ENCODE measurements at places on chromosomes 5 and 9.
A peak's percentile ranks its signal among the peaks of the same experiment; 100 is the strongest.

DNA sequence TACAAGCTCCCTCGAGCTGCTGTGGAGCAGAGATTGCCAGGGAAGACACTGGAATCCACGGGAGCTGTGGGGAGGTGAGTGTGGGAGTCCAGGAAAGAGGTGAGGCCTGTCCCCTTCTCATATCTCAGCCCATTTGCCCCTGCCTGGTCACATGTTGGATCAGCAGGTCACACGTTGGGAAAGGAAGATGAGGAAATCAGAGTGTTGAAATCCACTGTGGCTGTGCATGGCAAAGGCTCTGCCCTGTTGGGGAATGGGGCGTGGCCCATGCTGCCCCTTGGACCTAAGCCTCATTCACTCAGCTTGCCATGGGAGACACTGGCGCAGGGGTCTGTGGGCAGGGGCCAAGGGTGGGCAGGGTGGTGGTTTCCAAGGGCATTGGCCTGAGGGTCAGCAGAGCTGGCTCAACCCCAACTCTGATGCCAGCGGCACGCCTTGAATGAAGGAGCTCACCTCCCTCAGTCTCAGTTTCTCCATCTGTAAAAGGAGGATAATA, 85.4 kb upstream of the CPEB4 start:
- no peak for DNase-seq

- DNase-seq: no peak
Measured at GRCh38 chr5:1065143-1065750, 46.6 kb downstream of the SLC12A7 start.

- DNase-seq: no peak
Measured at GRCh38 chr5:54309276-54309675, 1.1 kb downstream of the ARL15 start.

GRCh38 chr9:136355616-136356557, 7.7 kb downstream of the DNLZ start:
- DNase-seq: no peak

GRCh38 chr5:166880456-166880855, 1411.0 kb upstream of the WWC1 start:
- no peak for DNase-seq

DNA sequence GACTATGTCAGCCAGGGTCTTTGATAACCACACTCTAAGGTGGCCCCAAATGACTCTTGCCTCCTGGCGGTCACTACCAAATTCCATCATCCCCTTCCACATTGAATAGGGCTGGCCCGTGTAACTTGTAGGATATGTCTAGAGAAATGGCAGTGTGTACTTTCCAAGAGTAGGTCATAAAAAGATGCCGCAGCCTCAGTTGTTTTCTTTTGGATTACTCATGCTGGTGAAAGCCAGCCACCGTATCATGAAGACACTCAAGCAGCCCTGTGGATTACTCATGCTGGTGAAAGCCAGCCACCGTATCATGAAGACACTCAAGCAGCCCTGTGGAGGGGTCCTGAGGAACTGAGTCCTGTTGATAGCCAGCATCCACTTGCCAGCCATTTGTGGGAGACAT, 172.0 kb upstream of the TBC1D2 start:
- DNase-seq: no peak

DNA sequence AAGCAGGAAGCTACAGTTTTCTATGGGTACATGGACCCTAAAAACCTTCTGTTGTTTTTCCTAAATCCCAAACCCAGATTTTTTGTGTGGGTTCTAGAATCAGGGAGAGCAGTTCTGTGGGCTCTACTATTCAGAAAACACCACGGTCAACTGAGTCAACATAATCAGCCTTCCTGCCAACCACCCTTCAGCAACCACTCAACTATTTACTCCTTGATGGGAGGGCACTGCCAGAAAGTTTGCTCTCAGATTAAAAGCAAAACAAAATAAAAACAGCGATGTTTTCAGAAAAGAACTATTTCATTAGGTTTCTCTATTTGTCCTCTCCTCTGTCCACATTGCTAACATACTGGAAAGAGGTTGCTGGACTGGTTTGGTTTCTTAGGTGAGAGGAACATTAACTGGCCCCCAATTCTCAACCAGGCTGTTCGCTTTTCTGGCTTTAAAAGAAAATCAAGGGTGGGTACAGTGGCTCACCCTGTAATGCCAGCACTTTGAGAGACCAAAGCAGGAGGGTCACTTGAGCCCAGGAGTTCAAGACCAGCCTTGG, 72.3 kb downstream of the GCNT1 start:
- no peak for DNase-seq

DNA sequence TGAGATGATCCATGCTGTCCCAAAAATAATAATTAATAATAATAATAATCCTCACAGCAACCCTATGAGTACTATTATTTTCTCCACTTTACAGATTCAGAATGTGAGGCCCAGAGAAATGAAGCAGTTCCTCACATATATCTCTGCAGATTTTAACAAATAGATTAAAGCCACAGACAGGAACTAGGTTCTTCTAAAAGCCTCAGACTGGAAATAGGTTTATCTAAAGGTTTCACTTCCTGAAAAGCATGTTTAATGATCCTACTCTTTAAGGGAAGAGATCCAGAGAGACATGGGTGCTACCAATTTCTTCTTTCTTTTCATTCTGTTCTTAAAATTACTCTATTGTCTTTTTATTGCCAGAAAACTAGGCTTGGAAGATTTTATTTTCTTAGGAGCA, 1079.4 kb upstream of the COX7C start:
- no peak for DNase-seq

GRCh38 chr5:36756848-36757247, 119.7 kb upstream of the NIPBL start:
- DNase-seq: no peak

- no peak for DNase-seq
Measured at GRCh38 chr5:84831701-84832100, 447.0 kb upstream of the EDIL3 start.

GRCh38 chr5:169649486-169649885, 12.4 kb downstream of the DOCK2 start:
- DNase-seq: no peak

DNA sequence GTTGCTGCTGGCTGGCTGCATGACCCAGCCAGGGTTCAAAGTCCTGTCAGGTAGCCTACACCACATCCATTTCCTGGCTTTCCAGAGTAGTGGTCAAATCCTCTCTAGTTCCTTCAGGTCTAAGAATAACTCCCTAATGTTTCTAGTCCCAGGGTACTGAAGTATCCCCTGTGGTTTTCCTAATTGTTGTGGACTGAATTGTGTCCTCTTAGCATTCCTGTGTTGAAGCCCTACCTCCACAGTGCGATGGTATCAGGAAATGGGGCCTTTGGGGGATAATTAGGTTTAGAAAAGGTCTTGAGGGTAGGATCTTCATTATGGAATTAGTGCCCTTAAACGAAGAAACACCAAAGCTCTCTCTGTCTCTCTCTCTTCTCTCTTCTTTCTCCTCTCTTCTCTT, 191.8 kb upstream of the CCNG1 start:
- DNase-seq: no peak

- DNase-seq: no peak
Measured at GRCh38 chr5:165735388-165735787, 2230.0 kb downstream of the MAT2B start.

GRCh38 chr9:35225677-35226076, 63.9 kb downstream of the UNC13B start:
- no peak for DNase-seq

DNA sequence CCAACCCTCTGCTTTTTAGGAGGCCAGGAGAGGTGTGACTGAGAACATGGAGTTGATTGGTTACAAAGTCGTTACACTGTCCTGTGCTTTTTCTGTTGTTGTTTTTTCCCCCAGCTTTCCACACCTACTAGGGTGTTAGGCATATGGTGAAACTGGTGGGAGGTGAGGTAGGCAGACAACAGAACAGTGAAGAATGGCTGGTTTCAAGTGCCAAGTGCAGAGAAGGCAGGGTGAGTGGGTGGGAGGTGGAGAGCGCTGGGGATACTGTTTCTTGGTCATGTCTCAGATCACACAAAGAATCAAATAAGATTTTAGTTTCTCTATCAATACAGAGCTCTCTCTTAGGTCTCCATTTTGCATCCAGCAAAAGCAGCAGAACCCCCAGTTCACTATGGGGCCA, 2.2 kb upstream of the SPTAN1 start:
- no peak for DNase-seq

GRCh38 chr9:2332663-2333062, 288.9 kb upstream of the VLDLR start:
- DNase-seq: no peak

DNA sequence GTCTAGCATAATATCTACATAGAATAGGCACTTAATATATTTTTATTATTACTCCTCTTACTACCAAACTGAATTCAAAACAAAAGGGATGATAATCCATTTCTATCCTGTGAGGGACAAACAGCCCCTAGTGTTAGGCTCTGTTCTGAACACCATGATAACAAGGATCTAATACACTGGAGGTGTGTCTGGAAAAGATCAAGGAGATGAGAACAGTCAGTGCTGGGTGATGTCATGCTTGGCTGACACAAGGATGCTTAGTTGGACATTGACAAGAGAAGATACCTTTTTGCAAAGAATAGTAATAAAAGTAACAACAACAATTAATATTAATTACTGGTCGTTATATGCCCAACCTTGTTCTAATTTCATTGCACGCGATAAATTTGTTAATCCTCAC, 458.7 kb downstream of the EBF1 start:
- DNase-seq: no peak

- DNase-seq: no peak
Measured at GRCh38 chr5:52838326-52839015, 50.8 kb downstream of the ITGA1 start.

DNA sequence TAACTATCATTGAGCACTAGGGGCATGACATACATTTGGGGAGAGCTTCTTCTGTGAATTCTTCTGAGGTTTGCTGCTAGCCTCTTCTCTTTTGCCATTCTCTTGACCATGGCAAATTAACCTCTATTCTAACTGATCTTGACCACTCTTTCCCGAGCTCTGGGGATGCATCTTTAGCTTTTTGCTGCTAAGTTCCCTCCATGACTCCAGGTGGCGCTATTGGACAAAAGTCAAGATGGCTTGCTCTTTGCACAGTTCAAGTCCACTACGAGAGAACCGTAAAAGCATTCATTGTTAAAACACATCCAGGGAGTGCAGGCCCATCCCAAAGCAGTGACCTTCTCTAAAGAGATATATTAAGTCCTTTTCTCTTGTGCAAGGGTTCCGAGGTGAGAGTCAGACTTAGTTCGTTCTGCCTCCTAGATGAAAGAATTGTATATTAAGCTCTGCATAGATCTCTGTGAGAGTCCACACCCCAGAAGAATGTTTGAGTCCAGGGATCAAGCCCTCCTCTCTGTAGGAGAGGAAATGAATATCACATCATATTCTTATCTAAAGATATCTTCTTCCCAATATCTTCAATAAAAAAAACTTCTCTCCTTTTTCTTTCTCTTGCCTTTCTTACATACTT, 1152.9 kb upstream of the CDH6 start:
- DNase-seq: peak; percentile 40

DNA sequence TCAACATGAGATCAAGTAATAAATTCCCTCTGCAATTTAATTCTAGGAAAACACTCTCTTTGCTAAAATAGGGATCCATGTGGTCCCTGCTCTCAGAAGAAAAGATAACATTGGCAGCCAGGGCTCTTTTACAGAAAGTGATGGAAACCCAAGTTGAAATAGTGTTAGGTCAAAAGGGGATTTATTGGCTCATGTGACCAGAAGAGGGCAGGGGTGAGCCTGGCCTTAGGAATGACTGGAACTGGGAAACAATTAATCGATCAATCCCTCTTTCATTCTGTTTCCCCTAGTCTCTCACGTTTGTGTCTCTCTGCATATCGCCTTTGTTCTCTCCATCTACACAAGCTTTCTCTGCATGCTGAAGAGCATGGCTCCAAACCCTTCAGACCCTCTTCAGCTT, 58.3 kb upstream of the ALDH1B1 start:
- DNase-seq: no peak

- DNase-seq: no peak
Measured at GRCh38 chr5:123294544-123294943, 128.7 kb downstream of the CEP120 start.

GRCh38 chr9:113541019-113541900, 77.7 kb downstream of the RGS3 start:
- no peak for DNase-seq

DNA sequence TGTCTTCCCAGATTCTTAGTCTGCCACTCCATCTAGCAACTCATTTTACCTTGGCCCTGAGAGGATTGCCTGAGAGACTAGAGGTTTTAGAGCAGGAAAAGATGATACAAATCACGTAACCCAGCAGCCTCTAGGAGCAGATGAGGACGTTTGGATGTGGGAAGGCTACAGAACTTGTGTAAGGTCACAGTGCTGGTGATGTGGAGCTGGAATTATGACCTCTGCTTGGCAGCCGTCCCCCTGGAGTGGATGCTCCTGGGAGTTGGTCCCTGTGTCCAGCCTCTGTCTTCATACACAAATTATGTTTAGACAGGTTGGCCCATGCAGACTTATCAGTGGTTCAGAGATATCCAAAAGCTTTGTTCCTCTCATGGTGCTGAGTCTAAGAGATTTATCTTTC, 499.0 kb downstream of the EBF1 start:
- no peak for DNase-seq

DNA sequence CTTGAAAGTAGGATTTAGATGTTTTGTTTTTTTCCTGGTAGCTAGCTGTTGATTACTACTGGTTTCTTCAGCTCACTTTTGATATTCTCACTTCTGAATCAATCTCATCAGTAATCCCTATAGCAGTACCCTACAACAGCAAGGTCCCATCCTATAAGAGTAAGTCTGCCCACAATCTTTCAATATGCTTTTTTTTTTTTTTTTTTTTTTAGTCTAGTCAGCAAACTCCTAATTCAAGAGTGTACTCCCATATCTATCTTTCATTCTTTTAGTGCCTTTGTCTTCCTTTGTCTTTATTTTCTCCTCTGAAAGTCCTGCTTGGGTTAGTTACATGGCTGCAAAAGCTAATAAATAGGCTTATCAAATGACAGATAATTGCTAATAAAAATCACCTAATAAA, 362.4 kb upstream of the RIOK2 start:
- DNase-seq: no peak

- DNase-seq: no peak
Measured at GRCh38 chr5:169296419-169297143, 4.4 kb downstream of the SLIT3 start.

DNA sequence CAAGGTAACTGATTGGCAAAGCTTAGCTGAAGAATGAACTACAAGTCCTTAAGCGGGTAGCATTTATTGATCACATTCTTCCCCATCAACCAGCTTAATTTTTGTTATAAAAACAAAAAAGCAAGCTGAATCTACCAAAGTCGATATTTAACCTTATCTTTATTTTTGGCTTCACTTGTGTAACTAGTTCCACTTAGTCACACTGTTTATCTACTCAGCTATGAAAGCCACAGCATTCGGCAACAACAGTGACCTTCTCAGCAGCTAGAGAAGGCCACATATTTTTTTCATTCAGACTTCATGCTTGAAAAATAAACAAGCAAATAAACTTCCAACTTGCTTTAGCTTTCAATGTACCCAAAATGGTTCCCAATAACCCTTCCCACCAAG, 69.4 kb downstream of the KLHL3 start:
- no peak for DNase-seq

DNA sequence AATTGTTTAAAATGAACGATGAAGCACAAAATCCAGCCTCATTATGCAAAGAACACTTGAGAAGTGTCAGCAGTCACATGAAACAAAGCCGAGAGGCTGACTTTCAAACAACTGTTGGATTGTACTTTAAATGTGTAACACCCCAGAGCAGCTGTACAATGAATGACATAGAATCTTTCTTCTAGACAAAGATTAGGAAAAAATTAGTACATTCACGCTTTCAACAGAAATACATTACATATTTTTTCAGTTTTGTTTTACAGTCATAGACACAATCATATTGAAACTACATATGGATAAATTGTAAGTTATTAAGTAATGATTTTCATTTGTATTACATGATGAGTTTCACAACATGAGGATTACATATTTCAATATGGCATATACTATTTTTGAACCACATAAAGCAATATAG, 10.6 kb upstream of the AGXT2 start:
- no peak for DNase-seq

All from NCI-H524 treated with DMSO at 0.1 percent for 48 hours (cell line).